ENCODE measurements at places on chromosomes 6 and 20. TPM values are rescaled to one million over a fixed set of nuclear protein-coding genes. Genes with fewer than 3 reads are reported as not detected.

The ELOVL5 gene
- total RNA-seq = 64.8 TPM

The WFDC10A gene
- not detected for total RNA-seq

The SLC22A16 gene
- 0.69 TPM for total RNA-seq

The ECT2L gene
- total RNA-seq = not detected

The SLA2 gene
- 0.53 TPM for total RNA-seq

The CYP39A1 gene
- 8.4 TPM for total RNA-seq

The HCRTR2 gene
- total RNA-seq = 1.1 TPM

The HUS1B gene
- 0.98 TPM for total RNA-seq

The CRIP3 gene
- 12.3 TPM for total RNA-seq

All from dorsolateral prefrontal cortex (tissue), 122 donors.